ENCODE measurements at places on chromosomes 7 and 10.
A peak's percentile ranks its signal among the peaks of the same experiment; 100 is the strongest.

DNA sequence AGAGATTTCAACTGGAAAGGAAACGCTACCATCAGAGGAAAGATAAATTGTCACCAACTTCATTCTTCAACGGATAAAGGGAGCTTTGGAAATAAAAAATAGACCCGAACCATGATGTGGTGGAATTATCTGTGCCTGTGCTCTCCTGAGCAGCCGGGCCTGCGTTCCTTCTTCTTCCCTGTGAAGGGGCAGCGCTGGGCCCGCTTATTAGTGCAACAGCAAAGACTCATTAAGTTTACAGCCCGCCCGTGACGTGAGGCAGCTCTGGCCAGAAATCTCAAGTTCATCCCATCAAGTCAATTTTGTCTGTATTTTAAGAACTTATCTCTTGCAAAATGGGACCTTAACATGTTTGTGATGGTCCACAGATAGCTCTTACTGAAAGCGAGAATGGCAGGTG, 193.7 kb downstream of the ADARB2 start:
- no peak for DNase-seq

DNA sequence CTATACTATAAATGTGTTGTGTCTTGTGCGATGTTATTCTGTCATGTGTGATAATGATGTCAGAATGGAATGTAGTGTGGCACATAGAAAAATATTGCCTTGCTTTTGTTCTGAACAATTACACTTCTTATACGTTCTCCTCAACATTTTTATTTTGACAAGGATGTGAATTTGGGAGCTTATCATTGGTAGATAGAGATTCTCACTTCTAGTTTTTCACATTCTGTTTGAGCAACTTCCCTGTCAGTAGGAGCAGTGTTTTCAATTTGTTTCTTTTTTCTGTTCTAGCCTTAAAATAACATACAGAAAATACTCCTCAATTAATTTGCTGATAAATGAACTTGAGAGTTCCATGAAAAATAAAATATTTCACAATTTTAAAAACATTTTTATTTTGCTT, 17.6 kb downstream of the SUN3 start:
- no peak for DNase-seq

GRCh38 chr7:80922253-80923049, 3.6 kb upstream of the SEMA3C start:
- DNase-seq = no peak

- no peak for DNase-seq
Observed at GRCh38 chr7:20491284-20491683, 124.2 kb upstream of the ABCB5 start.

- DNase-seq = no peak
Observed at GRCh38 chr7:51289623-51290303, 26.8 kb downstream of the COBL start.

GRCh38 chr10:5654218-5654755, 12.1 kb downstream of the ASB13 start:
- DNase-seq = no peak

- DNase-seq = no peak
Observed at GRCh38 chr7:24825931-24826661, 68.8 kb upstream of the GSDME start.

GRCh38 chr10:6586501-6586900, 6.4 kb upstream of the PRKCQ start:
- no peak for DNase-seq

GRCh38 chr10:110556969-110557601, 10.4 kb upstream of the SMC3 start:
- peak; percentile 41 for DNase-seq

DNA sequence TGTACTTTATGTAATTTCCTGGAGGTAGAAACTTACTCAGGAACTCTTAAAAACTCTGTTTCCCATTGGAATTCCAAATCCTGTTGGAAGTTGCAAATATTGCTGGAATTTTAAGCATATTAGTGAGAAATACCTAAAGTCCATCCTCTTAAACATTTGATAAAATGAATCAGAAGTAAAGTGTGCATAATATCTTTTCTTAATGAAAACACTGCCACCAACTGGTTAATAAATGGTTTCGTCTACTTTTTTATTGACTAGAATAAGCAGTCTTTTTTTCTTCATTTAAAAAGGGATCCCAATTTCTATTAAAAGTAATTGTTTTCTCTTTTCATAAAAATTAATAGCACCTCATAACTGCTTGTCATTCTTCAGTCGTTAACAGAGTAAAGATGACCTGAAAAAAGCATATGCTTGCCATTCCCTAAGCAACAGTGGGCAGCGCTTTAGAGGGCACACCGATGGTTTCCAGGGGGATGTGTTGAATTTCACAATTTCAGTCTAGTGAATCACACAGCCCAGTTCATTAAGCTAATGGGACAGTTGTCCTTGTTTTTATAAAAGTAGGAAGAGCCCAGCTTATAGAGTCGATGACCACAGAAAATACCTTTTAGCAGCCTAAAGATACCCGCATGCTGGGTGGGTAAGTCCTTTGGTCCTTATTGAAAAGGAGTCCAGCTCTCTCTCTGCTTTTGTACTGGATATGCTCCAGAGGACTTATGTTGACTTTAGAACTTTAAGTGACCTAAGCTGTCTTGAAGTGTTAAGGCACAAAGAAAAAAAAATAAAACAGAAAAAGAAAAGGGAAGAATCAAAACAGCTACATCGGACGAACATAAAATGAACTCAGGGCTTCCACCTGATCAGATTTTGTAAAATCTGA, 28.5 kb downstream of the NPS start:
- DNase-seq = no peak

DNA sequence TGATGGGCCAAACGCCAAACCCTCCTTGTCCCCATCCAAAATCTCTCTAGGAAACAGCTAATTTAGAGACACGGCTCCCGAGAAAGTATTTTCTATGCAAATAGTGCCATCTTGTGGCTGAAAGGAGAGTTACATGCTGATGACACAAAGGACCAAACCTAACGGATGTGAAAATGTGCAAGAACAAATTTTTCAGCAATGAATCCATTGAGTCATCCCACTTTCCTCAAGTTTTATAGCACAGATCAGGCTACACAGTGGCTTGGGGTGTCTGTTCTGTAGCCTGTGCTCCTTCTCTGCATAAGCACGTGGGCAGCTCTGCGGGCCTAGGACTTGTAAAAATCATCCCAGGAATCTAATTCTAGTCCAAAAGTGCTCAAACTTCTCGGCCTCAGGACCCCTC, 154.8 kb upstream of the PRR15 start:
- peak; percentile 25 for DNase-seq

DNA sequence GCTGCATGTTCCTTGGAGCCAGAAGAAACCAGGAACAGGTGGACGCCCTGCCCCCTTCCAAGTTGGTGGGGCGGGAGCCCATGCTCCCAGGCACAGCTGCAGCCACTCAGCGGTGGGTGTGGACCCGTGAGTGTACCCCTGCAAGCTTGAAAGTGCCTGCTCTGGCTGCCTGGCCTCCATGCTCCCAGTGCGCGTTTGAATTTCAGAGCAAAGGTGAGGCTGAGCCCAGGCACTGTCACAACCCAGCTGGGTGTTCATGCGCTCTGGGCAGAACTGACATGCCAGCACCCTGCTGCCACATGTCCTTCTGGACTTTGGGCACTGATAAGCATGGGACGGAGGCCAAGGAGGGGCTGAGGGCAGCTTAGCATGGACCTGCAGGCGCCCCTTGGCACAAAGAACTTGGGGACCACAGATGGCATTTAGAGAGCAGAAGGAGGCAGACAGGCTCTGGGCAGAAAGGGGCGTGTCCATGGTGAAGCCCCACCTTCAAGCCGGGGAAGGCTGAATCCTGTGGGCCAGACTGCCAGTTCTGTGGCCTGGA, 402.0 kb upstream of the NRG3 start:
- no peak for DNase-seq

Measured in effector CD8-positive, alpha-beta T cell (primary cell).